Amygdala (tissue), 56 donors: ENCODE measurements at places on chromosomes 7 and 10.

DNA sequence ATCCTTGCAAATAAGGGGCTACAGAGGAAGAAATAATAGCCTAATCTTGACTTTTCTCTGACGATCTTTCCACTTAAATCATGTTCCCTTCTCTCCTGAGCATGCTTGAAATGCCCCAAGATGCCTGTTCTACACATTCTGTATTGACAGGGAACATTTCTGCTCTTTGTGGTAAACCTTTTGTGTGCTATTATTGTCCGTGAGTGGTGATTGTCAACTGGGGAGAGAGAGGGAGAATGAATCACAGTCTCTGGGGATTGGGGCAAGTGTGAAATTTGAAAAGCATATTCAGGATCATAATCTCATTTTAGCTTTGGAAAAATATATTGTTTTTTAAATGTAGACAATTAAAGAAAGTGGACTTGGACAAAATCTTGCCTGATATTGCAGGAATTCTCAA is 20.6 kb downstream of the UBTD1 start:
- DNase-seq, result no peak

DNA sequence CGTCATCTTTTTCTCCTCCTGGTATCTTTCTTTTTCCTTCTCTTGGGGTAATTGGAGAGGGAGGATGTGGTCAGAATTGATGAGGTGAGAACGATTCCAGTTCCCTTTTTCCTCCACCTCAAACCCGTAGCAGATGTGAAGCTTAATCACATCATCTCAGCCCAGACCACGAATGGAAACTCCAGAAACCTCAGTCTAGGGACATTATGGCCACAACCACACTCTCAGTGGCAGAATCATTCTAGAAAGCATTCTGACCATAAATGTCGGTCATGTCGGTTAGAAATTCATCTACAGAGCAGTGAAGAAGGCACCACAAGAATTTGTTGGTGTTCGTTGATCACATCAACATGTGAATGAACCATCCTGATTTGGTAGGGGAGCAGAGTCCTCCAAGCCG is 78.7 kb downstream of the GATA3 start:
- DNase-seq, result no peak

DNA sequence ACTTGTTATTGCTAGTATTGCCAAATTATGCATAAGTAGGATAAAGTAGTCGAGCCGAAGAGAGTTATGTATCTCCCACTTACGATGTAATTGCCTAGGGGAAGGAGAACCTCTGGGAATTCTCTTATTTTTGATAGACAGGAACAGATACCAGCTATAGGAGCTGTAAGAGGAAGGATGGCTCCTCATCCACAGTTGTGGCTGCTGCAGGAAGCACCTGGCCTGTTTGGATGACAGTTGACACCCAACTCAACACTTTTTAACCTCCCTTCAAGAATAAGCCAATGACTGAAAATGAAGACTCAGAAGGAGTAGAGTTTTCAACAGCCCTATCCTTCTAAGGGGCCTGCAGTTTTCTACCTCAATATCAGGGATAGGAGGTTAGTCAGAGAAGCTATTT is 6.3 kb downstream of the DYDC1 start:
- DNase-seq, result no peak

DNA sequence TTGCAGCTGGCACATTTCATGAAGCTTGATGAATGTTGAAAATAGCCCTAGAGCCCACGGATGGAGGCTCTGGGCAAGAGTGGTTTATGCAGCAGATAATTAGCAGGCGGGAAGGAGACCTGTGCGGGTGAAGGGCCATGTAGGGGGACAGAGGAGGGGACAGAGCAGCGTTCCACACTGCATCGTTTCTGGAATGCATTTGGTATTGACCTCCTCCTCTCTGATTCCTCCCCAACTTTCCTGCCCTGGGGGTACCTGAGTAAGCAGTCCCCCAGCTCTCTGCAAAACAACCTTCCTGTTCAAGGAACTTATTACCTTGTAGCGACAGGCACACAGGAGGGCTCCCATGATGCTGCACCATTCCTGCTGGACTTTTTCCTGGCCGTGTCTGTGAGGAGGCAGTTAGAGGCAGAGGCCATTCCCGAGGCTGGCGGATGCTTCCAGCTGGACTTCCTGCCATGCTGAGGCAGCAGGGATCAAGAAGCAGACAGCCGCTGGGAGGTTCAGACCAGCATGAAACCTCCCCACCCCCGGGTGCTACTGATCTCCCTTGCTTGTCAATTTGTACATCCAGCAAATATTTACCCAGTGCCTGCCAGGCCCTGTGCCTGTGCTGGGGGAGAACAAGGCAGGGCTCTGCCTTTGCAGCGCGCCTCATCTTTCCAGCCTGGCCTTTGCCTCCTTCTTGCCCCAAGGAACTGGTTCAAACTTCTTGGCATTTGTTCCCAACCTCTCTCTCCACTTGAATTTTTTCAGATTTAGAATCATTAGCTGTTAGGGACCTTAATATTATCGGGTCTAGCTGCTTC is 28.7 kb downstream of the SLC29A3 start:
- no peak for DNase-seq

GRCh38 chr7:115135769-115136410 is 214.0 kb downstream of the MDFIC start:
- DNase-seq, result no peak

DNA sequence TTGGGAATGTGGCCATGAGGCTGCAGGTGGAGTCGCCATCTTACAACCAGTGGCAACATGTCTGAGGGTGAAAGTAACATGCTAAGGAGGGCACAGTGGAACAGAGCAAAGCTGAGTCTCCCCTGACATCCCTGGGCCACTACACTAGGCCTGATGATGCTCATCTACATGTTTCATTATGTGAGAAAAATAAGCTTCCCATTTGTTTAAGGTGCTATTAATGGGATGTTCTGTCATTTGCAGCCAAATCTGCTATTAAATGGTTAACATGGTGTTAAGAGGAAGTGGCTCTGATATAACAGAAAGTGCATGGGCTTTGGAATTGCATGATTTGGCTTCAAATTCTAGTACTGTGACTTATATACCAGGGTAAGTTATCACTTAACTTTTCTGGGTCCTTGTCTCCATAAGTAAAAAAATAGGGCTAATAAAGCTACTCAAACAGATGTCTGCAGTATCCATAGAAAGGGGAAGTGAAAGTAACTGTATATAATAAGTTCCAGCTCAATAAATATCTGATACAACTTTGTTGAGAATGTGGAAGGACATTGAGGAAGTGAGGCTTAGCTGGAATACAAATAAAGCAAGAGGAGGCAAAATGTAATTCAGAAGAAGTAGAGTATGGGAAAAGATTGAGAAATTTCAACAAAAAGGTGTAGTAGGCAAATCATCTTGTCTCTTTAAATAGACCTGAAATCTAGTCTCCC is 158.9 kb downstream of the RTKN2 start:
- no peak for DNase-seq

- no peak for DNase-seq
Observed at GRCh38 chr7:74511345-74511744, 57.6 kb downstream of the GTF2IRD1 start.

GRCh38 chr7:102387064-102387463 is 9.1 kb upstream of the PRKRIP1 start:
- no peak for DNase-seq

DNA sequence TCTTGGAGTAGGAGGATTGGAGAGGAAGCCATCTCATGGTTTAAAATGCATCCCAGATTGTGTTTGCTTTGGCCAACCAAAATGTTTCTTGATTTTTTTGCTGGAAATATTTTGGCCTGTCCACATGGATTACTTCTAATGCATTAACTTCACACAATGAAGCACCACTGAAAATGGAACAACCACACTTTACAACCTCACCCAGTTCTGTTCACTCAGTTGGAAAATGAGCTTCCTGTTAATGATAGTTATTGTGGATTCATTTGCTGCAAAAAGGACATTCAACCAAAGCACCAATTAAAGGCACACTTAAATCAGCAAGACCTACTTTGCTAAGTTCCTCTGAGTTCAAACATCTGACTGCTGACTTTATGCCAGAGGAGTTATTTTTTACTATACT is 11.3 kb upstream of the A1CF start:
- no peak for DNase-seq

DNA sequence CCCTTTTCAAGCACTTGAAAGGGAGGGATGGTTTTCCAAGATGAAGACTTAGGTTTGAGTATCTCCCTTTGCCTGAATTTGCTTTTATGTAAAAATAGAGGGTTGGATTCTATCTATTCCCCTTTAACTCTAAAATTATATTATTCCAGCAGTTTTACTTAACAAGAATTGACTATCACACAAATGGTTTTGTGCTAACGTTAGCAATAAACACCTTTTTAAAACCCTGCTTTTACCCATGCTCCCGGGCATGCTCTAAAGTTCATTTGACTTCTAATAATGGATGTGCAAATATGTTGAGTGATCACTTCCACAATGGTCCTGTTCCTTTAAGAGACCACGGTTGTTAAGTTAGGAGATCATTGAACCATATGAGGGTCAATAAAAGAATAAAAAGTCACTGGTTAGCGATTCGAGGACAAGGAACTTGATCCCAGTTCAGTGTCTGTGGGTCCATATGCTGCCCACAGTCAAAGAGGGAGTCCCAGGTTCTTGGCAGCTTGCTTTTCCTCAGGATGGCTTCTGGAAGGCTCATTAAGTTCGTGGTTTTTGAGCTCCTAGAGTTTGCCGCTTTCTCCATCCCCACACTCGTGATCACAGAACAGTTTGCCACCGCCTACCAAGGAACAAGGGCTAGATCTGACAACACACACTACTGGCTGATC is at the start of gene TMEM236:
TSS of gene TMEM236 (plus strand) at position 421 of the 665 bp plus-strand sequence. CDS start at position 516, 95 bp downstream.
- DNase-seq, result no peak

GRCh38 chr7:46625032-46625431 is 704.0 kb upstream of the IGFBP3 start:
- DNase-seq, result no peak

- no peak for DNase-seq
Observed at GRCh38 chr7:136919820-136920219, 51.4 kb downstream of the CHRM2 start.

DNA sequence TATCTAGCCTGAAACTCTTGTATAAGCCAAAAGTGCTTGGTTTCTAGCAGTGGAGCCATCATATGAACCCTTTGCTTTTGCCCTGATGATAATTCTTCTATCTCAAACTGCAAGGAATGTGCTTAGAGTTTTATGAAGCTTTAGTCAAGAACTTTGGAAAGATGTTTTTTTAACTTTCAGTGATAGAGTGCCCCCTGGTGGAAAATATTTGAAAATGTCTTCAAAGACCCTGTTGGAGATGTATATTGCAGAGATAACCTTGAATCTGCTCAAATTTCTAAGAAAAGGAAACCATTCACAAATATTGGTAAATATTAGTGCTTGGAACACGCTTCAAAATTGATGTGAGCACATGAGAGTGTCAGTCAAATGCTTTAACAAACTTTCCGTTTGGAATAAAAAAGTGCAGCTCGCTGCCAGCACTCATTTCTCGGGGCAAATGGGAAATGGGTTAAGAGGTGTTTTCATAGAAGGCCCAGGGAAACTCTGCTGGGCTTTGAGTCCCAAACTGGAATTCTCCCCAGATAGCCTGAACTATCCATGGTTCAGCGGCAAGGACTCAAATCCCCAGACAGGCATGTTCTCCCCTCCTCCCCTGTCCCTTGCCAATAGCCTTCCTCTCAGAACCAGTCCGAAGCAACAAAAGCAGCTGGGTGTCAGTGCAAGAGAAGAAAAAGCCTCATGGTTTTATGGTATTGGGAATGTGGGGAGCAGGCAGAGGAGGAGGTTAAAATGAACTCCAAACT is 129.3 kb downstream of the MYOF start:
- no peak for DNase-seq

DNA sequence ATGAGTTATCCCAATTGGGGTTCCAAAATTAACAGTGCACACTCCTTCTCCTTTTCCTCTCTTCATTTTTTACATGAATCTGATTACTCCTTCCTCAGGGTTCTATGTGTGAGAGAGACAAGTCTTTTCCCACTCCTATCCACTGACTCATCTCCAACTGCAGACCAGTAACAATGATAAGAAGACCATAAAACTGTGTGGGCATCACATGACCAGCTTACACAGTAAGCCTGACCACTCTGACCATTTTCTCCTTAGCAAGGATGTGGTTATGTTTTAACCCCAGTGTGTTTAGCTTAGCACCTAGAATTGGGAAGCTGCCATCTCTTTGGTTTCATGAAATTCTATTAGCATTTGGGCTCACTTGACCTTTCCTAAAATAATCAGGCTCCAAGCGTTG is 145.0 kb upstream of the CALCR start:
- DNase-seq, result no peak

DNA sequence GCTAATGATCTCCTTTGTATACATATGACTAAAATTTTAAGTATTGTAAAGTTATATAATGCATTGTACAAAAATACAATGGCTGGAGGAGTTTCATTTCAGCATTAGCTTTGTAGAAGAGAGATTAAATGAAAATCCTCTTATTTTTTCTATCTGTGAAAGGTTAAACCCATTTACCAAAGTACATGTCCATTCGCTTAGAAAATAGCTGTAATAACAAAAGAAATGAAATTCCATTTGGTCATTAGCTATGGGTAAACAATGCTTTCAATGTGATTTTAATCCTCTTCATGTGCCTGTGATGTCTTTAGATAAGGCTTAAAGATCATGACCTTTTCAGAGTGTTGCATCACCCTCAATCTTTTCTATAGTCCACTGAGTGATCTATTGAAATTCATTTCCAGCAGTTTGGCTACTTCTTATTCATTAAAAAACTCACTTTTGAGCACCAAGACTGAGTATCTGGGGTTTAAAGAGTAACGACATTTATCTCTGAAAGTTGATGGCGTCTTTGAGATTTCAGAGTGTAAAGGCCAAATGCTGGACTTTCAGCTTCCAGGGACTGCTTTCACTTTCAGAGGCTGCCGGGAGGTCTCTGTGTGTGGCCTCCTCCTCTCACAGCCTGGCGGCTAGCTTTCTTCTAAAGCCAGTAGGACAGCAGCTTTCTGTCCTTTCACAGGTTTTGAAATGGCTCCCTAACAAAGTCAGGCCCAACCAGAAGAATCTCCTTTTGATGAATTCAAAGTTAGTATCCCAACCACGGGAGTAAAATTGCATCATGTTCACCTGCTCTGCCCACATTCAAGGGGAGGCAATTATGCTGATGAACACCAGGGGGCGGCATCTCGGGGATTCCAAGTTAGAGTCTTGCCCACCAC is 701.4 kb upstream of the COBL start:
- no peak for DNase-seq

DNA sequence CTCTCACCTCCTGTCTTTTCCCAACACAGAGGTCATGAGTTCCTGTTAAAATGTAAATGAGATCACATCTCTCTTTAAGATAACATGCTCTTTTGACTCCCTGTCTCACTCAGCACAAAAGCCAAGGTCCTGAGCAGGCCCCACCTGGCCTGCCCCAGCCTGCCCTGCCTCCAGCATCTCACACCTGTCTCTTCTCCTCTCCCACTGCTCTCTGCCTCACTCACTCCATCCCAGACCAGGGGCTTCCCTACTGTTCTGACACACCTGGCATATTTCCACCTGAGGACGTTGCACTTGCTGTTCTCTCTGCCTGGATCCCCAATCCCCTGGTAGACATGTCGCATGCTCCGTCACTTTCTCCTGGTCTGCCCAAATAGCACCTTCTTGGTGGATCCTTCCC is 285.0 kb upstream of the ZMIZ1 start:
- DNase-seq, result no peak

GRCh38 chr7:140222814-140223213 is 46.0 kb upstream of the KDM7A start:
- DNase-seq, result no peak
